ENCODE measurements at places on chromosomes 16 and 17. TPM values are rescaled to one million over a fixed set of nuclear protein-coding genes. Genes with fewer than 3 reads are reported as not detected.

DNA sequence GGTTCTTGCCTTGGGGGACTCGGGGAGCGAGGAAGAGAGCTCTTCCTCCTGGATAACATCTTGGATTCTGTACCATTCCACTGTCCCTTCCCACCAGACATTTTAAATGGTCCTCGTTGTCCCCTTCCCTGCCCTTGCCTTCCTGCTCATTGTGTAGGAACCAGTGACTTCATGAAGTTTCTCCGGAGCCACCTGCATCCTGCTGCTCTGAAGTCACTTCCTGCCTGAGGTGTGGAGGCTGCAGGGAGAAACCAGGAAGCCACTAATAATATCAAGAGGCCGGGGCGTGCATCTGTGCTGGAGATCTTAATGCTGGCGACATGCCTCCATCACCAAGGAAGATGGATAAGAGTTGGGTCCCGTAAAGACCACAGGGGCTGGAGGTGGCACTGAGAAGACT, 6.2 kb upstream of the SLC16A13 start:
- H3K4me3 ChIP-seq: no peak overlapping the region
- H3K36me3 ChIP-seq: no peaks in the 10 kb centered on the region

DNA sequence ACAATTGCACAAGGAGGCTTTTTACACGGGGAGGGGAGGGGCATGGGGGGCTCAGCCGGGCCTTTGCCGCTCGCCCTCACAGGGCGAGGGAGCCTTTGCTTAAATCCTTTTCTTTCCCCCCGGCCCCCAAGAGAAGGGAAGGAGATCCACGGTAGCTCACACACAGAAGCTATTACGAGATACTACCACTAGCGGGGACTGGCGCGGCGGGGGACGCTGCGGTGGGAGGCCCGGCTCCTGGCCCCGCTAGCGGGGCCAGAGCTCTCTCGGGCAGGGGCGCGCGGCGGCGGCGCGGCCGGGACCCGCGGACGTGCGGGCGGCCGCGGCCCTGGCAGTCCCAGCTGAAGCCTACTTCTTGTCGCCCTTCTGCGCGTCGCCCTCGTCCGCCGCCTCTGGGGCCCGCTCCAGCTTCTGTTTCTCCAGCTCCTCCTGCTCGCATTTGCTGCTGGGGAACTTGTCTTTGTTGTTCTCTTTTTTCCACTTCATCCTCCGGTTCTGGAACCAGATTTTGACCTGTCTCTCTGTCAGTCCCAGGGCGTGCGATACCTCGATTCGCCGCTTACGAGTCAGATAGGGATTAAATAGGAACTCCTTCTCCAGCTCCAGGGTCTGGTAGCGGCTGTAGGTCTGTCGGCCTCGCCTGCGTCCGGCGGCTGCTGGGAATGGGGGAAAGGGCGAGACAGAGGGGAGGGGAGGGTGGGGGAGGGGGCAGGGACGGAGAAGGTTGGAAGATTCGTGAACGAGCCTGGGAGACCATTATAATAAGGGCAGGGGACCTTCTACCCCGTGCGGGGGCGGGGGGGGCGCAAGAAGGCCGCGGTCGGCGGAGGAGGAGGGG, 2.0 kb downstream of the HOXB8 start:
- no peak for DNase-seq
- H3K36me3 ChIP-seq: no peaks in the 10 kb centered on the region
- H3K27ac ChIP-seq: peak overlapping the region; percentile 65

DNA sequence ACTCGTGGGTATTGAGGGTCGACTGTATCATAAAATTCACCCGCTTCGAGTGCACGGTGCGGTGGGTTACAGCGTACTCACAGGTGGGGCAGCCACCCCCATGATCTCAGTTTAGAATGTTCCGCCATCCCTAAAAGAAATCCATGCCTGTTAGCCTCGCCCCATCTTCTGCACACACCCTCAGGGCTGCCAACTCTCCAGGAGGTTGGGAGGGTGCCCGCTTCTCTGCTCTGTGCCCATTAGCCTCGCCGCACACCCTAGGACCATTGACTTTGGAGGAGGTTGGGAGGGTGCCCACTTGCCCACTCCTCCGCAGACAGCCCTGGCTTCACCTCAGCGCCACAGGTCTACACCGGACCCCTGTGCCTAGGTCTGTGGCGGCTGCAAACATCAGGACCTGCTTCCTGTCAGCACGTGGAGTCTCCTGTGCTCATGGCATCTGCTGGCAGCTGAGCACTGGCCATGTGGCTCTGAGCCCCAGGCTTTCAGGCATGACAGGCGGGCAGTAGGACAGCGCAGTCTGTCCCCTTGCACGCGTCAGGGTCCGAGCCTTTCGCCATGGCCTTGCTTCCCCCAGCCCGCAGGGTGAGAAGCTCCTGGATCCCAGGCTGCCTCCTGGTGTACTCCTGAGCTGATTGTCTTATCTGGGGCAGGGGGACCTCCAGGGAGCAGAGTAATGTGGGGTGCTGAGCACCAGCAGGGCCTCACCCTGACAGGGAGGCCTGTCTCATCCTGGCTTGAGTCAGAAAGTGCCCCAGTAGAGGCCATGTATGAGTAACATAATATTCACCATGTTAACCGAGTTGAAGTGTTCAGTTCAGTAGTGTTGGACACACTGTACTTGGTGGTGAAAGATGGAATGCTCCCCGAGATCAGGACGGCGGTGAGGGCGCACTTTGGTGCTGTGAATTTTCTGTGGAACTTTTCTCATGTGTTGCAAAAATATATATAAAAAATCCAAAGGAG, 21.9 kb downstream of the NME3 start:
- H3K27ac ChIP-seq: no peak overlapping the region
- H3K4me1 ChIP-seq: no peaks in the 10 kb centered on the region
- no peak overlapping the region for H3K4me3 ChIP-seq
- H3K27me3 ChIP-seq: no peaks in the 10 kb centered on the region
- DNase-seq: no peak

SLC22A31 gene
- total RNA-seq: not detected

KRT39 gene
- total RNA-seq: not detected

IGF2BP1 gene
- total RNA-seq: not detected

Measured in gastrocnemius medialis (tissue), 4 donors.